ENCODE measurements at places on chromosomes 2 and 18. TPM values are rescaled to one million over a fixed set of nuclear protein-coding genes. Genes with fewer than 3 reads are reported as not detected.

DNA sequence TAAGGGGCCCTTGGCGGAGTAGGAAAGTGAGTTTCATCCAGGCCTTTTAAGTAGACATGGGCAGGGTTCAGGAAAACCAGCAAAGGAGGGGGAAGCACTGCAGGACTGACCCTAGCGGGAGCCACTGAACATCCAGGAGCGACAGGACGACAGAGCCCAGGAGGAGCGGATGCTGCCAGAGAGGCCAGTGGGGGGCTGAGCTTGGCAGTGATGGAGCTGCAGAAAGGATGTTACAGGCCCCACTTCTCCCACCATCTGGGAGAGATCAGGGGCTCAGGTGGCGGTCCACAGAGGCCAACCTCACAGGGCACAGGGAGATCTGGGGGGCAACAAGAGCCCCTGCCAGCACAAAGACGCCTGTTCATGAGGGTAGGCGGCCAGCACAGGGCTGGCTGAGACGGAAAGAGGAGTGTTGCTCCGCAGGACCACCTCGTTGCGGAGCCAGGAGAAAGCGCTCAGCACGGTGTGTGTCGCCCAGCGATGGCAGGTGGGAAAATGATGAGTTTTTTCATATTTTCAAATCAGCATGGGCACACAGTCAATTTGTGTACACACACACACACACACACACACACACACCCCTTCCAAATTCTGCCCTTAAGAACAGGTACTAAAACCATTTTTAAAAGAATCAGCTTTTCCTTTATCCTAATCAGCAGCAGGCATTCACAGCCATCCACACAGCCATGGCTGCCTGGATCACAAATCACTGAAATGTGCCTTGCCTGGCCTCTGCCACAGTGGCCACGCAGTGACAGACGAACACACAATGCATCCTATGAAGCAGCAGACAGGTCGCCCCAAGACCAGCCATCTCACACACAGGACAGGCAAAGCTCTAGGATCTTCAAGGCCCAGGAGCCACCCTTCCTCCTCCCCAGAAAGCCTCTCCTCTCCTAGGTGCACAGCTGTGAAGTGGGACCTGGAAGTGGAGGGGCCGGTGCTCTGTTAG, 63.2 kb downstream of the NDUFA10 start:
- DNase-seq = no peak
- H3K4me1 ChIP-seq = no peaks in the 10 kb centered on the region
- no peak overlapping the region for H3K4me3 ChIP-seq
- H3K27ac ChIP-seq = no peak overlapping the region
- no peaks in the 10 kb centered on the region for H3K27me3 ChIP-seq

- H3K4me1 ChIP-seq = no peaks in the 10 kb centered on the region
- no peaks in the 10 kb centered on the region for H3K27me3 ChIP-seq
- H3K36me3 ChIP-seq = no peaks in the 10 kb centered on the region
Measured at GRCh38 chr18:63819786-63820185, 44.6 kb downstream of the SERPINB7 start.

DNA sequence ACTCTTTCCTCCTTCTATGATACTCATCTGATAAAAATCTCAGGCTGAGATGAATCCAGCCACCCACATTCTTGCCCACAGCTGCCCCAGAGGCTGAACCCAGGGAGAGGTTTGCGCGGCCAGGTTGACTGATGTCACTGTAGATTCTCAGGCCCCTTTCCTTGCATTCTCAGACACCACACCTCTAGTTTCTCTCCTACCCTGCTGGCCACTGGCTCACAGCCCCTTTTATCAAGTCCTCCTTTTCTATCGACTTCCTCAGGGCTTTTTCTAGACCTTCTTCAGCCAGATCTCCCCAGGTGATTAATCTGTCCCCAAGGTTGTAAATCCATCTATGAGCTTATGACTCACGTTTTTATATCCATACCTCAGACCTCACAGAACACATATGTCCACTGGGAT, 99.8 kb downstream of the TACR1 start:
- H3K4me1 ChIP-seq = peaks cover 30% of the 10 kb centered on the region
- H3K27ac ChIP-seq = peak overlapping the region; percentile 65
- DNase-seq = peak; percentile 44
- H3K4me3 ChIP-seq = 0 out of 2 replicates have a peak overlapping the region, but pooled peaks have one; percentile 5
- no peaks in the 10 kb centered on the region for H3K36me3 ChIP-seq
- H3K27me3 ChIP-seq = no peaks in the 10 kb centered on the region

DNA sequence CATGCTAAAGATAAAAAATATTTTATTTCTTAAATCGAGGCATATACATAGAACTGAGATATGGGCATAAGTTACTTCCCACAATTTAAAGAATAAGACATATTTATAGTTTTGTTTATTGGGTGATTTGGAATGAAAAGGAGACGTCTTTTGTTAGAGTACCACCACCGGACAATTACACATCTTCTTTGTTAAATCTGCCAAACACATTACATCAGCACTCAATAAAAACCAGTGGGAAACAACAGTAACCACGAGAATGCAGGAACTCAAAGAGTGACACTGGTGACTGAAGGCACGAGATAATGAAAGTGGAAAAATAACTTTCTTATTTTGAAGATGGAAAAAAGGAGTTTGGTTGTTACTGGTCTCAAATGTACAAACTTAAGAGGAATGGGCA, 92.6 kb upstream of the TFCP2L1 start:
- H3K27ac ChIP-seq = no peak overlapping the region
- H3K27me3 ChIP-seq = no peaks in the 10 kb centered on the region
- H3K4me3 ChIP-seq = no peak overlapping the region

GRCh38 chr2:17758118-17758517, 4.2 kb downstream of the GEN1 start:
- H3K4me1 ChIP-seq = peaks cover 12% of the 10 kb centered on the region
- H3K36me3 ChIP-seq = peaks cover 15% of the 10 kb centered on the region
- H3K27me3 ChIP-seq = no peaks in the 10 kb centered on the region
- H3K4me3 ChIP-seq = no peak overlapping the region
- DNase-seq = no peak

DNA sequence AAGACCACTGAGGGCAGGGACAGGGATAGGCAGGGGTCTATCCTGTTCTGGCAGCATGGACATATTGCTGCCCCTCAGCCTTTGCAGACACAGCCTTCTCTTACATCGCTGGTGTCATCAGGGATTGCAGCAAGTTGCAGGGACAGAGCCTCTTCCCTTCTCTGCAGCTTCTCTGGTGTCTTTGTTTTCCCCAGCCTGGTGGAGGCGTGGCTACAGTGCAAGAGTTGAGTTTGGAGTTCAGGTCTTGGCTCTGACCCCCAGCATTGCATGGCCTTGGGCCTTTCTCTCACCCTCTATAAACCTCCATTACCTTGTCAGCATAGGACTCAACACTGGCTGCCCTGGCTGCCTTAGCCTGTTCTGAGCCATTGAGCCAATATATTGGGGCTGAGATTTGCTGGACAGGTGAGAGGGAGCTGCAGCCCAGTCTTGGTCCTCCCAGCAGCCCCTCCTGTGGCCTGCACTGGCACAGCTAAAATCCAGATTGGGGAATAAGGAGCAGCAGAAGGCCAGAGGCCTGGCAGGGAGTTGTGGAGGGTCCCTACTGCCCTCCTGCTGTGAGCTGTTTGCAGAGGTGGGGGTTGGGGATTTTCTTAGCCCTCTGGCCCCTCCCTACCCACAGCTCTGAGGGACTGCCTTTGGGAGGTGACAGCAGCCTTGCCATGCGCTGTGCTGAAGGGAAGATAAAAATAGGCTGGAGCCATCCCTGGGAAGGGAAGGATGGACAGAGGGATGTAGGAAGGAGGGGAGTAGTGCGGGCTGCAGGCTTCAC, 22.8 kb downstream of the EHD3 start:
- no peaks in the 10 kb centered on the region for H3K27me3 ChIP-seq
- no peaks in the 10 kb centered on the region for H3K4me1 ChIP-seq
- H3K4me3 ChIP-seq = no peak overlapping the region
- no peak for DNase-seq

DNA sequence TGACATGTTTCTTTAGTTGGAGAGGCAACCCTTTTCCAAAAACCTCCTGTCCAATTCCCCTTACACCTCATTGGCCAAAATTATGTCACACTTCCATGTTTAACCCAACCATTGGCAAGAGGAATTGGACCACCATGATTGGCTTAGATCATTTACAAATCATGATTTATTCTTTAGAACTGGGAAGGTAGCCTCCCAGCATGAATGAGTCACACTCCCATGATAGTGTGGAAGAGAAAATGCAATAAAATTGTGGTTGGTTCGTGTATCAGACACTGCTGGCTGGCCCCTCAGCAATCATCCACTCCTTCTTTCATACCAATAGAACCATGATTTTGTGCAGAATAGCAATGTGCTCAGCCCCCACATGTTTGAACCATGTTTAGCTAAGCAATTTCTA, 156.6 kb upstream of the ACVR2A start:
- no peak overlapping the region for H3K4me3 ChIP-seq
- no peak overlapping the region for H3K27ac ChIP-seq
- no peaks in the 10 kb centered on the region for H3K27me3 ChIP-seq
- H3K4me1 ChIP-seq = no peaks in the 10 kb centered on the region
- DNase-seq = no peak
- H3K36me3 ChIP-seq = no peaks in the 10 kb centered on the region

- H3K27ac ChIP-seq = no peak overlapping the region
- H3K36me3 ChIP-seq = no peaks in the 10 kb centered on the region
- H3K27me3 ChIP-seq = no peaks in the 10 kb centered on the region
- H3K4me1 ChIP-seq = no peaks in the 10 kb centered on the region
Measured at GRCh38 chr2:187264612-187265011, 183.4 kb downstream of the CALCRL start.

- H3K4me1 ChIP-seq = peaks cover 43% of the 10 kb centered on the region
- no peaks in the 10 kb centered on the region for H3K27me3 ChIP-seq
- H3K4me3 ChIP-seq = peak overlapping the region; percentile 96
- H3K27ac ChIP-seq = peak overlapping the region; percentile 70
Measured at GRCh38 chr2:68253219-68254068, 1.1 kb upstream of the PPP3R1 start.

DNA sequence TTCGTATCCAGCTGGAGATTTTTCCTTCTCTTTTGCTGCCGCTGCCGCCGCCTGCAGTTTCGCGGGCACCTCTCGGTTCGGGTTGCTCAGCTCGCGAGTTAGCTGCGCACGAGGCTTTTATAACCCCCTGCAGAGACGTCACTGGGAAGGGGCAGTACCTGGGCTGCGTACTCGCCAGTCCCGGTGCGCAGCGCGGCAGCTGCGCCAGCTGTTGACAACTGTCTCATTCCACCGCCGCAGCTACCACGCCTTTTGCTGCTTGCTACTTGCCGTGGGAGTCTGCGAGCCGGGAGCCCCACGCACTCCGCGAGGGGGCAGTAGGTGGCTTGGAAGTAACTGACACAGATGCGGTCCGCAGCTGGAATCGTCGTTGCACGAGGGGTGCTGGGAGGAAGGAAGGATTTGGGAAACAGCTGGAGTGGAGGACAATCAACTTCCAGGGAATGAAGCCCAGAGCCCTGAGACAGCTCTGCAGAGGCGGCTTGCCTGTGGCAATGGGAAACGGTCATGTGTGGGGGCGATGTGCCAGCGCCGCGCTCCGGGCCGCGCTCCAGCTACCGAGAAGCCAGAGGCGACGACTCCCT, at the start of gene TACR1:
TSS of gene TACR1 (minus strand) at position 93 of the 584 bp plus-strand sequence. CDS start 586 bp downstream, outside the sequence.
- H3K27ac ChIP-seq = no peak within 1 kb of the TSS
- peak; percentile 54 for DNase-seq
- H3K4me1 ChIP-seq = peaks cover 6% of the 10 kb centered on the region
- no peaks in the 10 kb centered on the region for H3K36me3 ChIP-seq
- H3K27me3 ChIP-seq = peaks cover 34% of the 10 kb centered on the region

DNA sequence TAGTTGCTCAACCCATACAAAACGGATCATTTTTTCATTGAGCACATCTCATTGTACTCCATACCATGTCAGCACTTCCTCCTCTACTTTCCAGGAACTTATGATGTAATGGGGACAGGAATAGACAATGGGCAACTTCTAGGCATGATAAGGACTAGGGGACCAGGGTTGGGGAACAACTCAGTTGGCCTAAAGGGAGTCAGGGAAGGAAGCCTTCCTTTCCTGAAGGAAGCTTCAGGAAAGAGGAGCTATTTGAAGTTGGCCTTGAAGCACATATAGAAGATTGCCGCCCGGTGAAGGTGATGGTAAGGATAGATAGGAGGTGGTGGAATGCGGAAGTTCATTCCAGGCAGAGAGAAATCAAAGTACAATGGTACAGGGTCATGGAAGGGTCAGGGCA, 283.9 kb downstream of the SLC8A1 start:
- peak; percentile 55 for DNase-seq
- H3K36me3 ChIP-seq = no peaks in the 10 kb centered on the region
- no peak overlapping the region for H3K4me3 ChIP-seq
- no peak overlapping the region for H3K27ac ChIP-seq
- no peaks in the 10 kb centered on the region for H3K27me3 ChIP-seq

DNA sequence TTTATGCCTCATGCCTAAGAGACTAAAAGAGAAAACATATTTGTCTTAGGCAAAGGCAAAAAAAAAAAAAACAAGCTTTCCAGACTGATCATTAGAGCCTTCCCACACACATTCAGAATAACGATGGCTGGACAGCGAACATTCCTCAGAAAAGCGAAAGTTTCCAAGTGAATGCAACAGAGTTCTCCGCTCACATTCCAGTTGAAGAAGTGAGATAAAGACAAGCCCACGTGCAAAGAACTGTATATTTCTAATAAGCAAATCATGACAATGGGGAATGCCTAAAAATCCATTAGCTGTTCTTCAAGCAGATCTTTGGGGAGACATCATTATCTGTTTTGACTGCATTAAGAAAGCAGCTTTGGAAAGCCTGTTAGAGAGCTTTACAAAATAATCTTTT, 347.9 kb downstream of the METTL4 start:
- peaks cover 14% of the 10 kb centered on the region for H3K4me1 ChIP-seq
- peak overlapping the region; percentile 49 for H3K27ac ChIP-seq
- H3K4me3 ChIP-seq = no peak overlapping the region
- H3K27me3 ChIP-seq = no peaks in the 10 kb centered on the region
- no peak for DNase-seq

- no peaks in the 10 kb centered on the region for H3K4me1 ChIP-seq
- DNase-seq = no peak
- no peak overlapping the region for H3K27ac ChIP-seq
- no peaks in the 10 kb centered on the region for H3K27me3 ChIP-seq
Measured at GRCh38 chr2:193428336-193428818, 1233.6 kb upstream of the TMEFF2 start.

GRCh38 chr2:28754321-28754720, 2.7 kb downstream of the PPP1CB start:
- peaks cover 7% of the 10 kb centered on the region for H3K36me3 ChIP-seq
- H3K27me3 ChIP-seq = no peaks in the 10 kb centered on the region
- no peak overlapping the region for H3K4me3 ChIP-seq

BABAM2 gene
- total RNA-seq = 45.9 TPM

PROC gene
- 5.8 TPM for total RNA-seq

UGT1A3 gene
- total RNA-seq = 67.1 TPM

AUP1 gene
- 79.2 TPM for total RNA-seq
